Skeletal muscle cell (primary cell): ENCODE measurements at places on chromosomes 2 and 18.
A peak's percentile ranks its signal among the peaks of the same experiment; 100 is the strongest.

DNA sequence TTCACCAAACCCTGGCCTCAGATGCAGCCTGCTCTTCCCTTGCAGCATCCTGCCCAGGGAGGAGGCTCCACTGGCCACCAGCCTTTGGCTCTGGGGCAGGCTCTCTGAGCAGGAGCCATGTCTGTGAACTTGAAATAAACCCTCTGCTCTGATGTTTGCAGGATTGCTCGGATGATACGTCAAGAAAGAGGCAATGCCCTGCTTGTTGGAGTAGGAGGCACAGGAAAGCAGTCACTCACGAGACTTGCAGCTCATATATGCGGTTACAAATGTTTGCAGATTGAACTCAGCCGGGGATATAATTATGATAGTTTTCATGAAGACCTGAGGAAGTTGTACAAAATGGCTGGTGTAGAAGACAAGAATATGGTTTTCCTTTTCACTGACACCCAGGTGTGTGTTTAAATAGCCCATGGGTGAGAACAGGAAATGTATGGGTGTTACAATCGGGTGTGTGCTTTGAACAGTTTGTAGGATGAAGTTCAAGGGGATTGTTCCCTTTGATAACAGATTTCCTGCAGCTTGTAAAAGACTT lies 177.9 kb downstream of the DNAH6 start:
- no peak for DNase-seq

- no peak for DNase-seq
These were observed 209.1 kb upstream of the CTAGE1 start for GRCh38 chr18:22626771-22627170.

GRCh38 chr2:190571686-190572085 lies 37.2 kb upstream of the NEMP2 start:
- DNase-seq: no peak

- DNase-seq: no peak
These were observed 68.5 kb upstream of the ITGA6 start for GRCh38 chr2:172358691-172359556.

DNA sequence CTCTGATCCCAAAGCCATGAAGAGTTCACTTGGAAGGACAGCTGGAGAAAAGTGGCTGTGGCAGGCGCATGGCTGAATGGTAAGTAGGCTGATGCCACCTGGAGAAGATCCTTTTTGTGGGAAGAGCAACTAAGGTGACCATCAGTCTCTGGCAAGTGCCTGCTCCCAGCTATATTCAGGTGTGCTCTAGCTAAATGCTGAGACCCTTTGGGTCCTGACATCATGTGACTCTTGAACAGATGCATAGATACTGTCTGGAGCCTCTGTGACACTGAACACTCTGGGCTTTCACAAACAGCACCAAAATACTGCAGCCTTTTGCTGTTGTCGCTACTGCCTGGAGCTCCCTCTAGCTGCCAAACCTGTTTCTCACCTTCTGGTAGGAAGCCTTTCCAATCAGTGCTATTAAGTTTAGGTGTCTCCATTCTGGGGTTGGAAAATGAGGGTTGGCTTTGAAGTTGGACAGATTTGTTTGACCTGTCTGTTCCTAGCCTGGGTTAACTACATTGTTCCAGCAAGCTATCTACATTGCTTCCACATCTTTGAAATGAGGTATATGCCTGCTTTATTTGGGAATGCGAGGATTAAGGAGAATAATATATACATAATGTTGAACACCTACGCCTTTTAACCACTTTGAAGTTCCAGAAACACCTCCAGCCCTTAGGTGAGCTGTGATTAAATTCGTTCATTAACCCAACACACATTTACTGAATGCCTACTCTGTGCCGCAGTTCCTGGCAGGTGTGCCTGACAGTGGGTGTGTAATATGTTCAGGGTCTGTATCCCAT lies 3.1 kb downstream of the EGR4 start:
- DNase-seq: no peak

GRCh38 chr18:78596794-78597345 lies 382.7 kb upstream of the SALL3 start:
- no peak for DNase-seq

GRCh38 chr2:240502059-240502429 lies 55.7 kb downstream of the ANKMY1 start:
- DNase-seq: no peak

DNA sequence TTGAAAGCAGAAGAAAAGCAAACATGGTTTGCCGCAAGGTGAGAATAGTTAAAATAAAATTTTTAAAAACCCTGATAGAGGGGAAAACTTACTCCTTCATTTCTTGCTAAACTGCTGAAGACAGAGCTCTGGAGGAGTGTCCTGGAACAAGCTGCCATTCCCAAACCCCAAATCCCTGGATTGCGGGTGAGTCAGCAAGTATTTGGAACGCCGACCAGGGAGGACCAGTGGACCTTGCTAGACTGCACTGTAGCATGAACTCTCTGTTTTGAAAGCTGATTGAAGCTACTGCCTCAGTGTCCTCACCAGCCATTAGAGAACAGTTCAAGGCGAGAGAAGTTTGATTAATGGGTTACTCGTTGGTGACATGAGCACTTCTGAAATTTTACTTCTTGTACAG lies 99.4 kb upstream of the RASGRP3 start:
- no peak for DNase-seq

DNA sequence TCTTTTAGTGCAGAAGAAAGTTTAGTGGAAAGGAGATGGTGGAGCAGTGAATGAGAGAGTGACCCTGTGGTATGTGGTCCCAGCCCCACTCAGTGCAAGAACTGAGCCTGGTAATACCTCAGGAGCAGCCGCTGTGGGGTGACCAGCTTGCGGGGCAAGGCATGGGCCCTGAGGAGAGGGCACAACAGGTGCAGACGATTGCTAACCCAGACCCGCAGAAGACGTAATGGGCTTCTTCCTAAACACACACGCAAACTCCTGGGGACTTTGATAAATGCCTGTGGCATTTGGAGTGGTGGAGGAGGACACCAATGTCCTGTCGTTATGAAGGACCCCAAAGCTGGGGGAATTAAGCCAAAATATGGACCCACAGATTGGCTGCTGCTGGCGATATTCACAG lies 78.7 kb downstream of the GFPT1 start:
- DNase-seq: no peak

DNA sequence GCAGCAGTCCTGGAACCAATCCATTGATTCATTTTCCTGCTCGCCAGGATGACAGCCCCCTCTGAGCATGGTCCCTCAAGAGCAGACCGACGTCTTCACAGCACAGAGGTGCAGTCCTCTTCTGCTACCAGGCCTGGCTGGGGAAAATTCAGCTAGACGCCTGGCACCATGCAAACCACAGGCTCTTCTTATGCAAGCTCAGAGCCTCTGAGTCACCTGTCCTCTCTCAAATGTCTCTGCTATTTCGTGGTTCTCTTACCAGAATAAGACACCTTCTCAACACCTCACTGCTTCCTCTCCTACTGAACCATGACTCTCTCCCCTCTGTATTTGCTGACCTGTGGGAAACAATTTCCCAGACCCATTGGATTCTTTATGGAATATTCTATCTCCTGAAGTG lies 79.8 kb upstream of the CYRIA start:
- DNase-seq: no peak

- DNase-seq: peak; percentile 39
These were observed 29.0 kb downstream of the PTPRM start for GRCh38 chr18:7596147-7596546.

DNA sequence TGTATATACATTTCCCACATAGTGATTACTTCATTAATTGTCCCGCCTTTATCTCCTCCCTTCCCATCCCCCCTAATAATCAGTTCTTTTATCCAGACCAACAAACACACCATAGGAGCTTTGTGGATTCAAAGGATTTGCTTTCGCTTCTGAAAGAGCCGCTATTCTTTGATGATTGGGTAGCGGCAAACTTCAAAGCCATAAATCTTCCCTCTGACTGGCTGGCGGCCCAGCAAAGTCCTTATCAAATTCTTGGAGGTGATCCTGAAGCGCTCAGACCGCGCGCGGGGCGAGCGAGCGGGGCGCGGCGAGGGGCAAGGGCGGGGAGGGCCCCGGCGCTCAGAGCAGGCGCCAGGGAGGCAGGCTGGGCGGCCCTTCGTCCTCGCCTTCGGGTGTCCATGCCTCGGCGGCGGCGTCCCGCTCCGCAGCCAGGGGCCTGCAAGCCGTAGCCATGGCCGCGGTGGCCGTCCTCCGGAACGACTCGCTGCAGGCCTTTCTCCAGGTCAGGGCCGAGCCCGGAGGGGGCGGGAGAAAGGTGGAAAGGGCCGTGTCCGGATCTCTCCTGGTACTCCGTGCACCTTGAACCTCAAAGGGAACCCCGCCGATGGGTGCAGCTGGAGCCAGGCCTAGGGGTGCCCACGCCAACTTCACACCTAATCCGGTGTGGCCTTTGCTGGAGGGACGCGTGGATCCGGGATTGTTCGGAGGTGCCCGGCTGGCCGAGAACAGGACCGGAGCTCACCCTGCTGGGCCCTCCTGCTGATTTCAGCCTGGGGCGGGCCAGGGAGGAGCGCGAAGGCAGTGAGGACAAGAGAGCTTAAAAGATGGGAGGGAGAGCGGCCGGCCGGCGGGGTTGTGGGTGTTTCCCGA lies at the start of gene SP5:
TSS of gene SP5 (plus strand) at position 276 of the 870 bp plus-strand sequence. CDS start at position 452, 176 bp downstream.
- no peak for DNase-seq

- no peak for DNase-seq
These were observed 75.4 kb upstream of the GRB14 start for GRCh38 chr2:164696634-164697033.

DNA sequence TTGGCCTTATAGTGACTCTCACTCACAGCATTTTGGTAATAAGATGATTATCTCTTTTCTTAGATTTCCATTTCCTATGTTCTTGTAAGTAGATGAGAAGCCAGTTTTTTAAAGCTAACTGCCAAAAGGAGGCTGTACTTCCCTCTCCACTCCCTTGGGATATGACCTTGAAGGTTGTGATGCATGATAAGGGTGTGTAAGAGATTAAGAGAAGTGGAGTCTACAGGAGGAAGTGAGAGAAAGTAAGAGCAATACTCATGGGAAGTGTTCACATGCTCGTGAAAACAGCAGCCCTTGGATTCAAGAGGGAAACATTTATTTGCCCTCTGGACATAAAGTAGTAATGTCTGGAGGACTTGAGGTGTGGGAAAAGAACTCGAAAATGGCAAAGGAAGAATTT lies 171.5 kb downstream of the EVA1A start:
- no peak for DNase-seq

DNA sequence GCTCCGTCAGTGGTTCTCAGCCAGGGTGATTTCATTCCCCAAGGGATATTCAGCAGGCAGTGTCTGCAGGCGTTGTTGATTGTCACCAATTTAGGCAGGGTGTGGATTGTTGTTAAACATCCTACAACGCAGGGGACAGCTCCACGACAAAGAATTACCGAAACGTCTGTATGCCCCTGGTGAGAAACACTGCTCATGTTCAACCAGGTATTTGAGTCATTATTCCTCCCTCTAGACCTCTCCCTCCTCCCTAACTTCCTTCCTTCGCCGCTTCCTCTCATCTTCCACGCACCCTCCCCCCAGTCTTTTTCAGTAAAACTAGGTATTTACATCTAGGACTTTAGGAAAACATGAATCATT lies 50.8 kb downstream of the NCK2 start:
- DNase-seq: no peak

GRCh38 chr18:55762424-55762823 lies 174.4 kb upstream of the TCF4 start:
- no peak for DNase-seq

GRCh38 chr2:10078001-10078400 lies 2.2 kb downstream of the CYS1 start:
- no peak for DNase-seq

DNA sequence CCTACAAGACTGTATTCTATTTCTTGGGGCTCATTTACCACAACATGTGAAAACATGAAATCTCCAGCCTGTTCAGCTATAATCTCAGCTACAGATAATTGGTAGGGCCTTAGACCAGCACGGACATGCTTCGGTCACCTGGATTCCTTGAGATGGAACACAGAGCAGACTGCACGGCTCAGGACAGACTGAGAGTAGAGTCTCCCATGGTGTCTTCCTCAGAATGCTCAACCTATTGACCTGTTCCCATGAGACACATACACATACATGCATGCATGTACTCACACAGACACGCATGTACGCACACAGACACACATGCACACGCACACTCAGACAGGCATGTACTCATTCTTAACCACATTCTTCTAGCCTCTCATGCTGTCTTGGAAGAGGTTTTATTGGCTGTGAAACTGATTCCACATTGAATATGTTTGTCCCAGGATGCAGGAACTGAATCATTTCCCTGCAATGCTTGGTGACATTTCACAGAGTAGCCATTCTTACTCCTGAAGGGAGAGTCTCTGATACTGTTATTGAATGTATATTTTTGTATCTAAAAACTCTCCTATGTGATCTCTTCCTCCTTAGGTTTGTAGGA lies 23.5 kb upstream of the BZW1 start:
- DNase-seq: peak; percentile 76

DNA sequence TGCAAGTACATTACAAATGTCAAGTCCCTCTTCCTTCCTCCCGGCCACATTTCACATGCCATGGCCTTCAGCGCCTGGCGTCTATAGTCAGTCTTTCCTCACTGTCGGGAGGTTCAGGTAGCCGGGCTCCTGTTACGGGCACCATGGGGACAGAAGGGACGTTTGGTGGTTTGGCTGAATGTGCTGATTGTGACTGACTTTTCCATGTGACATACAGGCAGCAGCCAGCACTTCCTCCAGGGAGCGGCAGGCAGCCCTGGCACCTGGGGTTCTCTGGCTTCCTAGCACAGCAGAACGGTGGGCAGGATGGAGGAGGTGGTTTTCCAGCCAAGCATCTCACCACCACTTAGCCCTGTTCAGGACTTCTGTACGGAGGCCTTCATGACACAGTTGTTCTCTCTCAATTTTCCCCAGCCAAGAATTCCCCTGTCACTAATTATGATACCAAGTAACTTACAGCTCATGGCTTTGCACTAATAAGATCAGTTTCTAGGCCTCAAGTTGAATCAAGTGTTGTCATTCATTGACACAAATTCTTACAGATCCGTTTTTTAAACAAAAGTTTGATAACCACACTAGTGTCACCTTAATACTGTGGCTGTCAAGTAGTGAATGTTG lies 83.9 kb upstream of the REV1 start:
- no peak for DNase-seq

- DNase-seq: no peak
These were observed 38.9 kb downstream of the KLF7 start for GRCh38 chr2:207126724-207127308.

DNA sequence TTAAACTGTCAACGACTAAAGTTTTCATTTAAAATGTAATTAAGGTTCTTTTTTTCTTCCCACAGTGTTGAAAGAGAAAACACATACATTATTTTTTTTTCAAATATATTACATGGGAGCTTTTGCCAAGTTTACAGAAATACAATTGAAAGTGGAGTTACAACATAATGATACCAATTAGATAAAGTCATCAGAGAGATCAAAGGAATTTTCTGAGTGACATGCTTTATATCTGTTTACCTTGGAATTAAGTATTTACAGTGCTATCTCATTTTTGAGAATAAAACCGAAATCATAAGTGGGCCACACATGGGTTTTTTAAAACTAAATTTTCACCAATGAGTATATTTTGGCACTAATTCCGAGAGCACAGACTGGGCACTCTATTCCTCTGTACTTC lies 165.2 kb downstream of the RAPGEF4 start:
- DNase-seq: no peak
